NCI-H1694 (cell line): ENCODE measurements at places on chromosomes 7 and 10.

DNA sequence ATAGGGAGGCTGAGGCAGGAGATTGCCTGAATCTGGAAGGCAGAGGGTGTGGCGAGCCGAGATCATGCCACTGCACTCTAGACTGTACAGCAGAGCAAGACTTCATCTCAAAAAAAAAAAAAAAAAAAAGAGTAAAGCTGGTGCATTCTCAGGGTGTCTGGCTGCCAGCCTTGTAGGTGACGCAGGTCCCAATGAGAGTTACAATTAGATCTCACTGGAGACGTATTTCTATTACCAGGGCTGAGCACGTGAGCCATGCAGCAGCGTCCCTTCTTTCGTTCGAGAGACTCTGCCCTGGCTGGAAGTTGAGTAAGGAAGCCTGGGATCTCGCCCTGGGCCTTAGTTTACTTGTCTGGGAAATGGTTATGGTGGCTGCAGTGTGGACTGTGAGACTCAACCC, 22.4 kb upstream of the ZMIZ1 start:
- DNase-seq = no peak

DNA sequence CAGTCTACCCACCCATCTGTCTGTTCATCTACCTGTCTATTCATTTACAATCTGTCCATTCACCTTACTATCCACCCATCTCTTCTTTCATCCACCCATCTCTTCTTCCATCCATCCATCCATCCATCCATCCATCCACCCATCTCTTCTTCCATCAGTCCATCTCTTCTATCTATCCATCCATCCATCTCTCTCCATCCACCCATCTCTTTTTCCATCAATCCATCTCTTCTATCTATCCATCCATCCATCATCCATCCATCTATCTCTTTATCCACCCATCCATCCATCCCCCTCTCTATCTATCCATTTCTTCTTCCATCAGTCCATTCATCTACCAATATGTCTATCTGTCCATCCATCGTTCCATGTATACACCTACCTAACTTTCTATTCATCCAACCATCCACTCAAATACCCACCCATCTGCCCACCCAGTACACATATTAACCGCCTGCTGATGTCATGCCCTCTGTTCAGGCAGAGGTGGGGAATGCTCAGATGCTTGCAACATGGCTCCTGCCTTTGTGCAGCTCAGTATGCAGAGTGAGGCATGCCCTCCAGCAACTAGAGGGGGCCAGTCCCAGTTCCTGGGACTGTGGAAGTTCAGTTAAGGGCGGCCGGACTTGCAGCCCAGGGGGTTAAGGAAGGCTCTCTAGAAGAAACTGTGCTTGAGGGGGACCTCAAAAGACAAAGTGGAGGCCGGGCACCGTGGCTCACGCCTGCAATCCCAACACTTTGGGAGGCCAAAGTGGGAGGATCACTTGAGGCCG, 11.3 kb upstream of the MLXIPL start:
- DNase-seq = no peak

- DNase-seq = no peak
Observed at GRCh38 chr7:47654672-47655298, 72.9 kb upstream of the TNS3 start.

GRCh38 chr7:12607134-12607533, 36.6 kb downstream of the SCIN start:
- DNase-seq = peak; percentile 12

DNA sequence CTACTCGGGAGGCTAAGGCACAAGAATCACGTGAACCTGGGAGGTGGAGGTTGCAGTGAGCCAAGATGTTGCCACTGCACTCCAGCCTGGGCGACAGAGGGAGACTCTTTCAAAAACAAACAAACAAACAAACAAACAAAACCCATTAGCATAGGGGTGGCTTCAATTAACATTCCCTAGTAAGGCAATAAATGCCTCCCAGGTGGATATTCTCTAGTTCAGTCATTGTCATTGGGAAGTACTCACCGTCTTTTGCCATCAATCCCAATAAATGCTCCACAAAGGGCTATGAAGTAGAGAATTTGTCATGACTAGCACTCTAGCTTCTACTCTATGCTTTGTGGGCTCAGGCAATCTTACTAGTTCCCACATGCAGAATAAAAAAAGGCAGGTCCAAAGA, 11.7 kb upstream of the TMEM254 start:
- DNase-seq = no peak

DNA sequence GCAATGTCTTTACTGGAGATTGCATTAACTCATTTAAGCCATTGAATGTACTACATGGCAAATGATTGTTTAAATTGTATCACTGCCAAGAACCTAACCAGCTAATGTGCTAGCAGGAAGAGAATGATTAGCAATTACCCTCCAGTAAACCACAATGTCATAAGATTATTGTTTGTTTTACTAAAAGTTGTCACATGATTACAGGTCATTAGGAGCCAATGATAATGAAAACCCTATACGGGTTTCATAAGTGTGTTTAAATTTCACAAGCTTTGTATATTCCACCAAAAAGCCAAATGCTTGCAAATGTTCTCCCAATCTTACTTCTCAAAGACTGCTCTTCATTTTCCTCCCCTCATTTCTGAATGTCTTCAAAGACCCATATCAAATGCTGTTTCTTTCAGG, 76.5 kb upstream of the PPP1R3C start:
- DNase-seq = no peak

GRCh38 chr7:2024567-2024918, 208.2 kb downstream of the MAD1L1 start:
- DNase-seq = no peak

- no peak for DNase-seq
Observed at GRCh38 chr10:17208476-17208875, 7.0 kb upstream of the TRDMT1 start.

DNA sequence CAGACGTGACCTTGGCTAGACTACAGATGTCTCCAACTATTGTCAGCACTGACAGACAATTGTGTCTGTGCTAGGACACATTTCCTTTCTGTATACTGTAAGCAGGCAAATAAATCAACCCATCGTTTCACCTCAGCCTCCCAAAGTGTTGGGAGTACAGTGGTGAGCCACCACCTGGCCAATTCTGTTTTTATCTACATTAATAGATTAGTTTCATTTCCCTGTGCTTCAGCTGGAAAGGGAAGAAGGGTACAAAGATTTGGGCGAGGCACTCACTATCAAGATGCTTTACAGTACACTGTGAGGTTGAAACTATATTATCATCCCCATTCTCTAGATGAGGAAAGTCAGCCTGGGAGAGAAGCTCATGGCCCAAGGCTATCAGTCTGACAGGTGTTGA, 21.9 kb downstream of the SFR1 start:
- DNase-seq = no peak

DNA sequence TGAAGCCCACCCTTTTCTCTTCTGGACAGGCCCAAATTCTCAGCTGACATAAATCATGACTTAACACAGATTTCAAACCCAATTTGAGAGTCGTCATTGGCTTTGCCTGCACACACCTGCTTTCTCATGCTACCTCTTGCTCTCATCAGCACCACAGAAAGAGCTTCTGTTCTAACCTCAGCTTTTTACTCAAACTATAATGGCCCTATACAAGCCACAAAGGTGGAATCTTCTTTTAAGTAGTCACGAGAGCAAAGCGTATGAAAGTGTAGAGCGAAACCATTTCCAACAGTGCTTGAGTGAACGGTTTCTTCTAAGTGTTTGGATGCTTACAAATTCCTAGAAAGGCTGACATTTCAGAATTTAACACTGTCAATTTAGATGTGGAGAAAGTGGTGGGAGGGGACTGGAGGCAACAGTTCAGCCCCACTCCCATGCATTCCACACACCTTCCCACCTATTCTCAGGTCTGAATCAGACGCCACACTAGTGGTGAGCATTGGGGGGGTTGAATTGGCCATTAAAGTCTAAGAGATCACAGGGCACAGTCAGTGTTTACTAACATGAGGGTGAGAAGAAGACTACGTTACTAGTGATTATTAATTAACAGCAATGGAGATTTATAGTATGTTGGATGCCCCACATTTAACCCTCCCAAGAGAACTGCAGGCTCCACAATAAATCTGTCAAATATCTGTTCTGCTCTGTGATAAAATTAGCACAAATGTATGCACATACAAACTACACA, 114.0 kb downstream of the PRKCQ start:
- no peak for DNase-seq

DNA sequence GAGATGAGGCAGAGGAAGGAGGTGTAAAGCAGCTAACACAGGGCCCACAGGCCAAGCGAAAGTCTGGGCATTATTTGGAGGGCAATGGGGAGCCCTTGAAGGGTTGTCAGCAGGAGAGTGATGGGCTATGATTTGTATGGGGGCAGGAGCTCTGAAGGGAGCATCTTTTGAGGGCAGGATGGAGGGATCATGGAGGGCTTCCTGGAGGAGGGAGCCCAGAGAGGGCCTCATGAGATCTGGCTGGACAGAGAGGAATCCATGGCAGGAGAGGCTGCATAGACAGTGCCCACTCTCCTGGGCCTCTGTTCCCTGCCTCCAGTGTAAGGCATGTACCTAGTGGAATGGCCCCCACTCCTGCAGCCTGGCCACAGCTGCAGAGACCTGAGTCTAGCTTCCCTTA, 136.6 kb upstream of the PPIF start:
- no peak for DNase-seq

- DNase-seq = no peak
Observed at GRCh38 chr10:74334221-74334620, 183.2 kb downstream of the ADK start.

- peak; percentile 35 for DNase-seq
Observed at GRCh38 chr7:15720849-15721471, 34.5 kb upstream of the MEOX2 start.

- no peak for DNase-seq
Observed at GRCh38 chr10:68047122-68047521, 28.0 kb downstream of the HERC4 start.

GRCh38 chr10:100254191-100254590, 13.2 kb downstream of the CWF19L1 start:
- DNase-seq = no peak

DNA sequence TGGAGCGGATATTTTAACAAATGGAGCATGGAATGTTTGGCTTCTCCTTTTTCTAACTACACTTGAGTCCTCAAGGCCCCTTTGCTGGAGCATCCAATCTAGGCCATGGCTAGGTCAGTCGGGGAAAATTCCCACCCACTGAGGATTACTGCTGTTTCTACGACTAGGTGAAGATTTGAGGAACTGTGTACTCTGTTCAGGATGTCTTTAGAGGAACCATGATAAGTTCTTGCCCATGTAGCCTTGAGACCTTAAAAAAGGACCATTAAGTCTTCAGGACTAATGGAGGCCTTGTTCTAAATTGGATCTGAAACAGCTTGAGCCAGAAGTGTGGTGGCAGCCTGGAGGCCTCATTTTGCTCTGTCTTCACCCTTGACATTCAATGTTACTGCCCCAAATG, 6.2 kb downstream of the AGK start:
- no peak for DNase-seq

DNA sequence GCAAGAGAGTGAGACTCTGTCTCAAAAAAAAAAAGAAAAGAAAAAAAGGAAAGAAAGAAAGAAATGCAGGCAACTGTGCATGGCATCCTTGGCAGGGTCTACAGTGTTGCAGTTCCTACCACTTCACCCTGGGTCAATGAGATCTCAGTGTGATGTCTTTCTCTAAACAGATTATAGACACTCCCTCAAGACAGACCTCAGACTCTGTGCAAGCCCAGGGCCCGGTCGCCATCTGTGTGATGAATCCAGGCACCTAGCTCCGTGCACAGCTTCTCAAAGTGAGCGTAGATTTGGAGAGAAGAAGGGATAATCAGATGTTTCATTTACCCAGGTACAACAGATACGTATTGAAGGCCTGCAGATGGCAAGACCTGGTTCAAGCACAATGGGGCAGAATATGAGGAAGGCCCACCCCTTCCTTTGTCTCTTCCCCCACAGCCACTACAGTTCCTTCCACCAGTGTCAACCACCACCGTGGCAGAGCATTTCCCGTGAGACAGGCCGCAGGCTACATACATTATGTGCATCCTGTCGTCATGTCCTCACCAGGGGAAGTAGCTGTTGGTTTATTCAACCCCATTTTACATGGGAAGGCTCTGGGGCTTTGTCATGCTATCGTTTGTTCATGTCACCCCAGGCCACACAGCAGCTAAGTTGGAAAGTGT, 471.7 kb upstream of the GALNT17 start:
- no peak for DNase-seq

GRCh38 chr10:77629775-77630506, 7.7 kb downstream of the KCNMA1 start:
- DNase-seq = no peak

- no peak for DNase-seq
Observed at GRCh38 chr7:25659841-25660240, 431.6 kb upstream of the NPVF start.

GRCh38 chr10:122530177-122530576, 30.4 kb upstream of the DMBT1 start:
- DNase-seq = no peak

- DNase-seq = no peak
Observed at GRCh38 chr10:74167443-74167842, 16.4 kb downstream of the ADK start.

DNA sequence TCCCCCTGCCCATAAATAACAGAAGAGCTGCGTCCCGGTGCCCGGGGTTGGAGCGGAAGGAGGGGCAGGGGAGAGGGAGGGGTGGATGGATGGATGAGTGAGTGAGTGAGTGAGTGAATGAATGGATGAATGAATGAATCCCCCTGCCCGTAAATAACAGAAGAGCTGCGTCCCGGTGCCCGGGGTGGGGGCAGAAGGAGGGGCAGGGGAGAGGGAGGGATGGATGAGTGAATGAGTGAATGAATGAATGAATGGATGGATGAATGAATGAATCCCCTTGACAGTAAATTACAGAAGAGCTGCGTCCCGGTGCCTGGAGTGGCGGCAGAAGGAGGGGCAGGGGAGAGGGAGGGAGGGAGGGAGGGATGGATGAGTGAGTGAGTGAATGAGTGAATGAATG, 7.6 kb upstream of the UNCX start:
- no peak for DNase-seq

GRCh38 chr7:135257790-135258189, 24.2 kb downstream of the STRA8 start:
- DNase-seq = no peak

GRCh38 chr7:91436655-91437054, 172.4 kb downstream of the FZD1 start:
- peak; percentile 73 for DNase-seq
